ENCODE measurements at places on chromosomes 6 and 20.

- no peak for DNase-seq
These were observed 76.2 kb upstream of the FOXP4 start for GRCh38 chr6:41470029-41470330.

- DNase-seq: no peak
These were observed 141.5 kb downstream of the MYB start for GRCh38 chr6:135322427-135323201.

GRCh38 chr6:127022302-127022701 is 96.2 kb upstream of the RSPO3 start:
- DNase-seq: no peak

- DNase-seq: no peak
These were observed 250.8 kb downstream of the SMOC2 start for GRCh38 chr6:168691774-168692173.

DNA sequence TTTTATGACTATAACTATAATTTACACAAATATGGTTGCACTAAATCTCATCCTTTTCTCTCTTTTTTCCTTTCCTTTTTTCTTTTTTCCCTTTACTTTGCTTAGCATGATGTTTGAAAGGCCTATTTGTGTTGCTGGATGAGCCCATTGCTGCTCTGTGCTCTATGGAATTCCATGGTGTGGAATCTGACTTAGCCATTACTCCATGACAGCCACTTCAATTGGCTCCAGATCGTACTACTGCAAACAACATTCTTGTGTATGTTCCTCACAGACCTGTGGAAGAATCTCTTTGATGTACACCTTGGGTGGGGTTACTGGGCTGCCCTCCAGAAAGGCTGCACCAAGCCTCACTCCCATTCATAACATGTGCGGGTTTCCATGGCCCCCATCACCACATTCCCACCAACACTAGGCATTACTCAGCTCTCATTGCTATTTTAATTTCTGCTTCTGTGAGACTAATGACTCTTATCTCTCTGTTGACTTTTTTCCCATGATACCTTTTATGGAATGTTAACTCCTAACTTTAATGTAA is 979.0 kb downstream of the KIF16B start:
- no peak for DNase-seq
